Esophagus mucosa (tissue), 1 donor: ENCODE measurements at places on chromosomes 2 and 18. TPM values are rescaled to one million over a fixed set of nuclear protein-coding genes. Genes with fewer than 3 reads are reported as not detected.

Gene LCLAT1
- total RNA-seq: 11.6 TPM

Gene SPC25
- 6.0 TPM for total RNA-seq

Gene SIX2
- total RNA-seq: 0.12 TPM

Gene NDC80
- 9.7 TPM for total RNA-seq

Gene NT5C1B
- not detected for total RNA-seq
